Activated CD8-positive, alpha-beta memory T cell treated with anti-CD3 and anti-CD28 coated beads, Interleukin-2, amount 50 U/mL, for 4 hours (primary cell): ENCODE measurements at places on chromosomes 4 and X.

DNA sequence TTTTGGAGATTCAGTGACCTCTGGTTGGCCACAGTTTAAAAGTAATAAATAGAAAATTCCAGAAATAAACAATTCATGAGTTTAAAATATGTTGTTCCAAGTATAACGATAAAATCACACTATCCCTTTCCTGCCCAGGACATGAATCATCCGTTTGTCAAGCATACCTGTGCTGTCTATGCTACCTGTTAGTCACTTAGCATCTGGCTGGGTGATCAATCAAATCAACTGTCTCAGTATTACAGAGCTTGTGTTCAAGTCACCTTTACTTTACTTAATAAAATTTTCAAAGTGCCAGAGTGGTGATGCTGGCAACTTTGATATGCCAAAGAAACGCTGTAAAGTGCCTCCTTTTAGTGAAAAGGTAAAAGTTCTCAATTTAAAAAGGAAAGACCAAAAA, 979.5 kb upstream of the NDST4 start:
- no peak for DNase-seq

DNA sequence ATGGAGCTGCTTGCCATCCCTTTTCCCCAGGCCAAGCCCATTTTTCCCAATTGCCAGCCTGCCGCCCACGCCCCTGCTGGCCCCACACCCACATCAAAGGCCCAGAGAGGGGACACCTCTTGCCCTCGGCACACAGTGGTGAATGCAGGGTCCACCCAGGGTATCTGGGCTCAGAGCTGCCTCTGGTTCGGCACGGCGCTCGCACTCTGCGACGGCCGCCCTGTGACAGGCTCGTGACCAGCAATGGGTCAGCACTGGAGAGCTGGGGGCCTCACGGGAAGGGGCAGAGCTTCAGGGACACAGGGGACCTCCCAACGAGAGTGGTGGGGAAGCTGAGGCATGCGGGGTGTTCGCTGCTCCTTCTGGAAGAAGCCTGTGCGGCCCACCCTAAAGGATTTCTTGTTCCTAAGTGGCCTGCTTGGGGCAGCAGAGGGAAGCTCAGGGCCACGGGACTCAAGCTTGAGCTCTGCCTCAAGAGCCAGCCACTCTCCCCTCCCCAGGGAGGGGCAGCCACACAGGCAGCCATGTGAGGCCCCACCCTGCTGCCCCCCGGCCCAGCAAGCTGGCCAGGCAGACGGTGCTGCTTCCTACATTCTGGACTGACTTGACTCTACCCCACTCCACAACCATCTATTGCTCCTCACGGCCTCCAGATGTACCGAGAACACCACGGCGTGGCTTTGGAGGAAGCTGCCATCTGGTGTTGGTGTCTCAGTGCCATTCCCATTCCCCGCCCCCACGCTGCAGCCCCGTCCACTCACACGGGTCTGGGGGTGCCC, 73.7 kb downstream of the ABLIM2 start:
- DNase-seq, result no peak

DNA sequence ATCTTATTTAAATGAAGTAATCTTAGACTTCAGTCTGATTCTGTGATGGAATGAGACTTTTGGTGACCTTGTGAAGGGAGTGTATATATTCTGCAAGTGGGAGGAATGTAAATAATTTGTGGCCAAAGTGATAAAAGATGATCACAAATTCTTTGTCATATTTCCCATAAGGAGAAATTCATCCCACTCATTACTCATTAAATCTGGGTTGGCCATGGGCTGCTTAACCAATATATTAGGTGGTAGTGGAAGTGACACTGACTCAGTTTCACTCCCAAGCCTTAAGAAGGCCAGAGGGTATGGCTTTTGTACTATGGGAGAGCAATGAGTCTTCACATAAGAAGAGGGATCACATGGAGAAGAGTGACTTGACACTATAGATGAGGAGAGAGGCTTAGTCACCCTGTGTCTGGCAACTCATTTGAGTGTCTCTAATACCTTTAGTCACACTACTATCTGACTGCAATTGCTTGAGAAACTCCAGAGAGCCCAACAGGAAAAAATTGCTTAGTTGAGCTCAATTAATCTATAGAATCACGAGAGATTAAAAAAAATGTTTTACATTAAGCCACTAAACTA, 408.2 kb upstream of the PITX2 start:
- no peak for DNase-seq

- DNase-seq, result no peak
Measured at GRCh38 chr4:1416948-1417260, 10.7 kb upstream of the NKX1-1 start.

GRCh38 chr4:124713185-124713592, 657 bp upstream of the ANKRD50 start:
- DNase-seq, result no peak

DNA sequence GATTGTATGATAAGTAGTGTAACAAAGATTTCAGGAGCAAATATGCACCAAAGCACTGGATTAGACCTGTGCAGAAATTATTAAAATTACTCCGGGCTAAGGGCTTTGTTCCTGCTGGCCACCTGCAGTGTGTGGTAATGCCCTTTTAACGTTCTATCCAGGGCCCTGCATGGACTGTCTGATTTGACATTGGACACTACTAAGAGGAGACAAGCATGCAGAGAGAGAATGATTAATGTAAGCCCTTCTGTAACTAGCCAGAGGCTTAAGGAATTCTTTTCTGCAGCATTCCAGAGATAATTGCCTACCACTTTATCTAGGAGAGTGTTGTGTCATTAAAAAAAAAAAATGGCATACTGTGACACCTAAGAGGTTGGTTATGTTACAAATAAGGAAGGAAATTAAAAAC, 117.0 kb downstream of the PCDH7 start:
- no peak for DNase-seq

DNA sequence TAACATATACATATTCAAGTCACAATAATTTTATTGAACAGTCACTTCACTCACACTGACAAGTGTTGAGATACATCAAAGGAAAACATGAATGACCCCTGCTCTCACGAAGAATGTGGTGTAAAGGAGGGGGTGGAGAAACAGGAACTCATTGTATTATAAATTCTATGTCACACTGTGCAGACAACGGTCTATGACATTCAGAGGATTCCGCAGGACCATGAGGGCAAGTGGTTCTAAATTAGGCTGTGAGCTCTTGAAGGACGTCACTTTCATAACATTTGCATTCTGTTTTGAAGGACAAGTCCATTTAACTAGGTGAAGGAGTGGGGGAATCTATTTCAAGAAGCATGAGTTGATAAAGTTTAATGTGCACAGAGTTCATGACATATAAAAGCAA, 415.2 kb upstream of the HS3ST1 start:
- DNase-seq, result no peak

GRCh38 chrX:39492497-39493162, 605.1 kb downstream of the BCOR start:
- DNase-seq, result no peak
